ENCODE measurements at places on chromosomes 4 and X.

DNA sequence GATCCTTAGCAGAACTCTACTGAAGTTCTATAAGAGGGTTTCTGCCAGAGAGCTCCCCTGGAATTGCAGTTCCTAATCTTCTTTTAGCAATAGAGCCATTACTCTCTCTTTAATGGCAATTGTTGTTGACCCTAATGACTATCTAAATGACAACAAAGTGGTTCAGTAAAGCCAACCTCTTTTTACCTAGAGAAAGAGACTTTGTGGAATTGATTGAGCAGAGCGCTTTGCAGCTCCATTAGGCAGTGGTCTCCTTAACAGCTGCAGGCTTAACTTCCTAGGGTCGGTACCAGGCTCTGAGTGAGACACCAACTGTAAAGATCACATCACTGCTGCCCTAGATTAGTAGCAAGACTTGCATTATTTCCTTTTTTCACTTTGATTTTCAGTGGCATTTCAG lies 1472.9 kb upstream of the TENM3 start:
- no peak for DNase-seq

- no peak for DNase-seq
Observed at GRCh38 chr4:19146038-19146437, 1105.7 kb upstream of the SLIT2 start.

- DNase-seq, result peak; percentile 50
Observed at GRCh38 chr4:123966990-123967769, 570.6 kb downstream of the SPRY1 start.

DNA sequence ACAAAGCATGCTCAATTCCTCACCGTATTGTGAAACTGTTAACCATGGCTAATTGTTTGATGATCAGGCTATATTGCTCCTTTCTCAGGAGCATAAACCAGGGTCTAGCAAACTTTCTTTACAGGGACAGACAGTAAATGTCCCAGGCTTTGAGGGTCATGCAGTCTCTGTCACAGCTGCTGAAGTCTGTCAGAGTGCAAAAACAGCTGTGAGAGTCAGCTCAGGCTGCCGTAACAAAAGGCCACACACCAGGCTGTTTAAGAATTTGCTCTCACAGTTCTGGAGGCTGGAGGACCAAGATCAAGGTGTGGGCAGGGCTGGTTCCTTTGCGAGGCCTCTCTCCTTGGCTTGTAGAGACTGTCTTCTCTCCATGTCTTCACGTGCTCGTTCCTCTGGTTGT lies 75.6 kb downstream of the GPR143 start:
- no peak for DNase-seq

- DNase-seq, result peak; percentile 68
Observed at GRCh38 chr4:161522031-161522430, 641.8 kb downstream of the FSTL5 start.

DNA sequence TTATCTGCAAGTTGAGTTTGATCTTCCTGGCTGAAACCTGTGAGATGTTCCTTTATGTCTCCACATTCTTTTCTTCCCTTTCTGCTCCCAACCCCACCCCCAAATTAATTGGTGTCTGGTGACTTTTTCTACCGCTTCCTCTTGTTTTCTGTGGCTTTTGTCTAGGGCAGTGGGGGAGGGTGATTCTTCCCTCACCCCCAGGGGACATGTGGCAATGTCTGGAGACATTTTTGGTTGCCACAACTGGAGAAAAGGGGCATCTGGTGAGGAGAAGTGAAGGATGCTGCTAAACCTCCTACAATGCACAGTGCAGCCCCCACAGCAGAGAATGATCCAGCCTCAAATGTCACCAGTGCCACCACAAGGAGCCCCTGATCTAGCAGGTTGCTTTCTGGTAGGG lies 152.9 kb downstream of the NHS start:
- no peak for DNase-seq

DNA sequence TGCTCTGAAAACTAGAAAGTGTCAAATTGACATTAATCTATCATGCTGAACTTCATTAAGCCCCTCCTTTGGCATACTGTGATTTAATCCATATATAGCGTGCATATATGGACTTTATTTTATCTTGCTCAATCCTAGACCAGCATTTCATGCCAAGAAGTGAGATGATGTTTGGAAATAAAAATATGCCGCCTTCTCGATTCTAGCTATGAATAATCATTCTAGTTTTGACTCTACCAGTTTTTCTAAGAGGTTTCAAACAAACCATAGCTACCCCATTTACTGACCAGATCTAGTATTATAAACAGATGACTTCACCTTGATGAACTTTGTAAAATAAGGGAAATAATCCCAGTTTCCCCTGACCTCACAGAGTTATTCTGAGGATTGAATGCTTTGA lies 95.0 kb downstream of the ARX start:
- DNase-seq, result no peak

- DNase-seq, result no peak
Observed at GRCh38 chrX:12956704-12957534, 18.0 kb upstream of the TMSB4X start.

DNA sequence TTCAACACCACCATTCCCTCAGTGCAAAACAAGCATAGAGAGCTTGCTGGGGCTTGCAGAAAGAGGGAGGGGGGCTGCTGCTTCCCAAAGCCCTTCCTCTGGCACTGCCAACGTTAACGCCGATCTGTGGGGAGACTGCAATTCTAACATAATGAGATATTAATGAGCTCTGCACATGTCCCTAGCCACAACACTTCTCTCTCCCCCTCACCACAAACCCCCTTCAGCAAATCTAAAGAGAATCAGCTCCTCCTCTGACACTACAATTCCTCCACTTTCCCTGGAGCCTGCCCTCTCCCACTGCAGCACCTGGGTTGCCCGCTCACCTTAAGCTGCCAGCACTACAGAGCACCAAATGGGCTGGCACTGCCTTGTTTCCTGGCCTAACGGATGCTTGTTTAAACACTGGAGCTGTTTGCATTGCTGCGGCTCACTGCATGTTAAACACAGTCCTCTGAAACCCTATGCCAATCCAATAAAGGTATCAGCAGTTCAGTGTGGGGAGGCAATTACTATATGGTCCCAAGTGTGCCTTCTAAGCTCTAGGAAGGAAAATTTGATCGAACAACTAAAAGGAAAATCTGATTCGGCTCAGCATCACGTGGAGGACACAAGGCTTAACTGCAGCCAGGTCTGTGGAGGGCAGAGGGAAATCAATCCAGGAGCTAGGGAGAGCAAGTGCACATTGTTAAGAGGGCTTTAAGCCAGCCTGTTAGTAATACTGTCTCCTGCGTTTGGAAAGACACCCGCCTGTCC lies 232.4 kb downstream of the MAML3 start:
- DNase-seq, result no peak

DNA sequence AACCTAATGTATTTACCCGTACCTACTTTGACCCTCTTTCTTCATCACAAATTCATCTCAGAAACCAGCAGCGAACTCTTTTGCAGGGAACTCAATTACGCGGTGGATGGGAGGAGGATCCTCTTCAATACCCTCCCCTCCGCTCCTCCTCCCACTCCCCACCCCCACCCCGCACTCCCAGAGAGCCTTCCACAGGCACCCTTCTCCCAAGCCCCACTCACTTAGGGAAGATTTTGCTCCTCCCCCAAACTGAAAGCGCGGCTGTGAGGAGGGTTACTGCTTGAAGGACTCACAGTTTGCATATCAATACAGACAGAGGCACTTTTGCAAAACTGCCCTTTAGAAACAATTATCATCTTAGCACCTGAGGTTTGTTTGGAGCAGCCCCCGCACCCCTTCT lies 960 bp upstream of the IL1RAPL1 start:
- peak; percentile 43 for DNase-seq

DNA sequence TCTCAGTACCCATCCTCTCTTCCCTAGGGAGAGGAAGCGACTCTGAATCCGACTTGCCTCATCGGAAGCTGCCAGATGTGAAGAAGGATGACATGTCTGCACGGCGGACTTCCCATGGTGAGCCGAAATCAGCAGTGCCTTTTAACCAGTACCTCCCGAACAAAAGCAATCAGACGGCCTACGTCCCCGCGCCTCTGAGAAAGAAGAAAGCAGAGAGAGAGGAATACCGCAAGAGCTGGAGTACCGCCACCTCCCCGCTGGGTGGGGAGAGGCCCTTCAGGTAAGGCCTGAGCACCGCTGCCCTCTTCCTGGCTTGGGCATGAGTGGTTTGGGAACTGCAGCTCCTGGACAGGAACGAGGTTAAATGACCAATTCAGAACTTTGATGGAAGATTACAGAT lies 81.2 kb downstream of the LIMCH1 start:
- DNase-seq, result no peak

DNA sequence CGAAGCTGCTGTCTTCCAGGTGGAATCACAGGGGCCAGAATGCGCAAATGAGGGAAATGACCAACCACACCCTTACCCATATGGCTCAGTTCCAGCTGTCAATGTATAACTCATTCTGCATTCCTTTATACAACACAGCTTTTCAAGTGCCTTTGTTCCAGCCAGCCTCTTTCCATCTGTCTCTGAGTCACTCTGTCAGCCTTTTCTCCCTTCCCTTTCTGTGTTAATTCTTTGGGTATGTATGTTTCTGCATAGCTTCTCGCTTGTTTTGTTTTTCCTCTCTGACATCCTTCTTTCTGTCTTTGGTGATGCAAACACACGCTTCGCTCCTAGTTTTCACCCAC lies 54.5 kb downstream of the RS1 start:
- DNase-seq, result no peak

DNA sequence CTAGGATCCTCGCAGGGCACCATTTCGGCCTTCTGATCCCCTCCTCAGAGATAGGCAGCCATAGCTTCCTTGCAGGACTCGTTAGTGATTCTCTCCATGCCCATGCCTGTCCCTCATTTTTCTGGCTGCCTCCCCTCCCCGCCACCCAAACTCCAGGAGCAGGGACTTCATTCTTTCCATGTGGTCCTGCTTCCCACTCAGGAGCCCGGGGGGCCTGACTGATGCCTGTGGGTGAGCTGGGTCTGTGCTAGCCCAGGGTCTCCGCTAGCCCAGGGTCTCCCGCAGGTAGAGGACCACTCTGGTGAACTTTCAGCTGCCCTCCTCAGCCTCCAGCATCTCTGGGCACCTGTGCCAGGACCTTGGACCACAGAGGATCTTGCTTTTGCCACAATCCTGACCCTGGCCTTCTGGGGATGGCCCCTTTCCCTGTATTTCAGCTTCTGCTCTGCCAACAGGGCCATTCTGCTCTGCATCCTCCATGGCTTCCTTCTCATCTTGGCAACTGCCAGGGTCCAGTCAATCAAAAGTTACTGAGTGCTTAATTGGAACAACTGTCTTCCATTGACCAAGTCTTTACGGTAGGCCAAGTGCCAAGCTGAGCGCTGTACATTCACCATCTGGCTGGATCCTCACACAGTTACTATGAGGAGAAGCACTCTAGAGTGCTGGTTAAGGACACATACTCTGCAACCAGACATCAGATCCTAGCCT lies 152.2 kb downstream of the EFNB1 start:
- no peak for DNase-seq

- DNase-seq, result no peak
Observed at GRCh38 chr4:132504438-132504837, 644.7 kb upstream of the PCDH10 start.

DNA sequence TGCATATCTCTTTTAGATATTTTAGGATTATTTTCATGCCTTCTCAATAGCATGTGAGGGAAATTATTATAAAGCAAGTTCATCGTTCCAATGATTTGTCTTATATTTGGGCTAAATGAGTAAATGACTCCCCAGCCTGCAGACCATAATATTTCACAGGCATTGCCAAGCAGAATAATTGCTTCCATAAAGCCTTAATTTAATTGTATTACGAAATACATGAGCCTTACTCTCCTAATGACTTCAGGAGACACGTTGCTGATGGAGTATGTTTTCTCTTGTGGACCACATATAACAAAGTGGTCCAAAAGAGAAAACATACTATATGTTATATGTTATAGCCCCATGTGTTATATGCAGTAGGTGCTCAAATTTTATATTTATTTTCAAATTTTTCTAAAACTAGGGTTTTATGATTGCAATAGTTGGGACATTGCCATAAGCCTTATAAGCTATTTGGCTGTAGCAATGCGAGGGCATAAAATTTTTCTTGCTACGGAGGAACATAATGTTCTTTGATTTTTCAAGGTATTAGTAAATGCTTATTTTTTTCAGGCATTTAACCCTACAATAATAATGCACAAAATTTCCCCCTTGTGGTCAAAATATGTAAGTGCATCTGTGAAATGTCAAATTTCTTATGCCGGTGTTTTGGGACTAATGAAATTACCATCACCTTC lies 26.2 kb upstream of the TMPRSS11D start:
- DNase-seq, result no peak

DNA sequence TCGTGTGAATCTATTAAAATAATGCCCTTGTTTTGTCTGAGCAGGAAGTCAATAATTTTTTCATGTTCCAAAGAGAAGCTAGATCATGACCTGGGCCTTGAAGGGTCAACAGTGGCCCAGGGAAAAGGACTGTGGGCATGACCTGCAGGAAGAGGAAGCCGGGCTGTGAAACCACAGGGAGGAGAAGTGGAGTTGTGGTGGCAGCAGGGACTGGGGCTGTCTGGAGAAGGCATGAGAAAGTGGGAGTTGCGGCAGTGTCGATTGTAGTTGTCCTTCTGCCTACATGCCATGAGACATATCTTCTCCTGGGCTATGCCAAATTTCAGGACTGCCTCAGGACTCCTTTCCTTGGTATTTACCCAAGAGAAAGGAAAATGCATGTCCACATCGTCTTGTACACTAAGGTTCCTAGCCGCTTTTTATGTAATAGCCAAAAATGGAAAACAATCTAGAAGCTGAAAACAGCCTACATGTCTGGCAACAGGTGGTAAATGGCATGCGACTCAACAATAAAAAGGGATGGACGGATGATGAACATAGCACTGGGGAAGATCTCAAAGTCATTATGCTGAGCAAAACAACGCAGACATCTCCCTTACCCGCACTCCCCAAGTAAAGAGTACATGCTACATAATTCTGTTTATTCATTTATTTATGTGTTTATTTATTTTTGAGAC lies 13.6 kb upstream of the PTTG2 start:
- no peak for DNase-seq

DNA sequence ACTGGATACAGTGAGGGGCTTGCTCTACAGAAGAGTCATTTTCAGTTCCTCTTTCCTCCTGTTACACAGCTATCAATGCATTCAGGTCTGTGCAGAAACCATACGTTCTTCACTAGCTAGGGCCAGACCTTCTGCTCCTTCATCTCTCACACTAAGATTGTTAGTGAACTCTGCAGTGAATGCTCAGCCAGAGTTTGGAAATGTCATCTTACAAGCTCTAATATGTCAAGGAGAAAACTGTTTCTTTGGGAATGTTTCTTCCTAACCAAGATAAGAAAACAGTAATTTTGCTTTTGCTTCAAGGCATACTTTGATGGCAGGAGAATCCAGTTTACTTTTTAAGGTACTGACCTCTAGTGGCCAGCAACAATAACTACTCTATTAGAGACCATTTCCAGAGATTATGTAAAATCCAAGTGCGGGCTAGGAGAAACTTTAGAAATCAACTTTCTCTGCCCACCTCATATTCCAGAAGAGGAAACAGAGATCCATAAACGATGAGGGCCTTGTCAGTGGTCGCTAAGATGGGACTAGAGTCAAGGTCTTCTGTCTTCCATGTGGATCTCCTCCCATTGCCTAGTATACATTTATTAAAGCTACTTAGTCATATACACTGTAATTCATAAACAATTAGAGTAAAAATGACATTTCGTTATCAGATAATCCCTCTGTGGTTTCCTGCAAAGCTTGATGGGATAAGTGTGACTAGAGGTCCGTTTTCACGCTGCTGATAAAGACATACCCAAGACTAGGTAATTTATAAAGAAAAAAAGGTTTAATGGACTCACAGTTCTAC lies 12.1 kb upstream of the CC2D2A start:
- DNase-seq, result no peak
